RPMI8226 (cell line): ENCODE measurements at places on chromosomes 2 and 18.

GRCh38 chr18:74154716-74155115, 6.4 kb downstream of the TIMM21 start:
- DNase-seq: no peak

DNA sequence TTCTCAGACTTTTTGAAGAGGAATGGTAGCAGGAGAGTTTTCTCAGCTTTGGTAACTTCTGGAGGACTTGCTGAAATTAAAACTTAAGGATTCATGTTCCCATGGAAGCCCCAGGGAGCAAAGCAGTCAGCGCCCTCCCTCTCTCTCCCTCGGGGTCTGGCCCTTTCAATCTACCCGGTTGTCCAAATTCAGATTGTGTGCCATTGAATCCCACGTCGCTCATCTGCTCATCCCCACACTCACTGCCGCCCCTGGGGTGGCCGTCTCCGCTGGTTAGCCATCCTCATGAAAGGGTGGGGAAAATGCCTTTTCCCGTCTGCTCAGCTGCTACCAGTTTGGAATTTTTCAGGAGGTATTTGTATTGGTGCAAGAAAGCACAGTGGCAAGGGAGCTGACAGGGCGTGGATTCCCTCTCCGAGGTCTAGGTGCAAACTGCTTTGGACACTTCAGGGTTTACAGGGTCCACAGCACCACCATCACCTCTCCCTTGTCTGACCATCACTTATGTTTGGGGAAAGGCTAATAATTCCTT, 27.1 kb downstream of the MCFD2 start:
- DNase-seq: no peak

- peak; percentile 93 for DNase-seq
These were observed 66.6 kb upstream of the ZNF397 start for GRCh38 chr18:35174093-35174731.

- no peak for DNase-seq
These were observed 96.1 kb upstream of the LMAN1 start for GRCh38 chr18:59454909-59455727.

GRCh38 chr2:53018825-53019425, 748.7 kb upstream of the CHAC2 start:
- no peak for DNase-seq

GRCh38 chr2:35591886-35592285, 763.7 kb upstream of the CRIM1 start:
- DNase-seq: no peak

DNA sequence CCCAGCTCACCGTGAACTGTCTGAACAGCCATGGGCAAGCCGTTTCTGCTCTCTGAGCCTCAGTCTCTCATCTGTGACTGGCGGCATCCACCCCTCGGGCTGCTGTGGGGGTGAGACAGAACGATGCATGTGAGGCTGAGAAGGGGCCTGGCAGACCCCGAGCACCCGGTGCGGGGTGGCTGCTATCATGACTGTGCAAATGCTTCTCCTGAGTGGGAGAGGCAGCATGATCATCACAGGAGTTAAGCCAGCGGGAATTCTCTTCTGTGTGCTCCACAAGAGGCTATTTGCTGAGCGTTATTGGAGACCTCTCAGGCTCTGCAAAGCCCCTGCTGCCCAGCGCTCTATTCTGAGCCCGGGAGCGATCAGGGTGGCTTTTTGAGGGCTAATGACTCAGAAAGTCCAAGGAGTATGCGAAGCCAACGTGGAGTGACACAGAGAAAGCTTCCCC, 45.8 kb upstream of the ID2 start:
- no peak for DNase-seq

DNA sequence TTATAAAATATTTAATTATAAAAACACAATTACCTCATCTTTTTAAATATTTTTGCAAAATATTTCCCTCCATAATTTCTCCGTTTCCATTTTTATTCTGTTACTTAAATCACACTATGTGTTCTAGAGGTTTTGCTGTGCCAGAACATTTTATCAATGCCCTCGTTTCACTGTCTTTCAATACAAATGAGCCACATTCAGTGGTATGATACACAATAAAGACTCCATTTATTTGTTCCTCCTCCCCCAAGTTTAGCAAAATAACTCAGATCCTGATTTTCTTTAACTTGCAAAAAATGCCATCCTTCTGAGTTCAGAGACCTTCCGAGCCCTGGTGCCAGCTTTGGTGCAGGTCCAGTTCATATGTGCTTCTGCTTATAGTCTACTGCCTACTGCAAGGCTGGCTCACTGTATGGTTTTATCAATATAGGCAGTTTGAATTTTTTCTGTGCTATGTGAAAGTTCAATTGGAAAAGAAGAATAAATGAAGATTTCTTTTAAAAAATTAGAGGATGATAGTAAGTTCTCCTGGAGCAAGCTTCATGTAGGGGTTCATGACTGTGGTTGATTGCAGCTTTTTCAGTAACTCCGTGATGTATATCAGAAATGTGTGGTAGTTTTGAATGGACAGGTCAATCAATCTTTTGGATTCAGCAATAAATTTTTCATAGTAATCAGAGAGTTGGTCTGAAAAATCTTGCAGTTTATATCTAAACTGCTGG, 42.5 kb downstream of the APOB start:
- DNase-seq: no peak

GRCh38 chr2:42117923-42118753, 51.0 kb upstream of the EML4 start:
- DNase-seq: peak; percentile 88

GRCh38 chr2:57965219-57965618, 81.4 kb upstream of the VRK2 start:
- peak; percentile 22 for DNase-seq

GRCh38 chr2:38215993-38216392, 140.0 kb upstream of the CYP1B1 start:
- no peak for DNase-seq

- no peak for DNase-seq
These were observed 39.0 kb downstream of the MAIP1 start for GRCh38 chr2:199994371-199994770.

GRCh38 chr18:1539276-1539675, 634.6 kb downstream of the ADCYAP1 start:
- DNase-seq: no peak

DNA sequence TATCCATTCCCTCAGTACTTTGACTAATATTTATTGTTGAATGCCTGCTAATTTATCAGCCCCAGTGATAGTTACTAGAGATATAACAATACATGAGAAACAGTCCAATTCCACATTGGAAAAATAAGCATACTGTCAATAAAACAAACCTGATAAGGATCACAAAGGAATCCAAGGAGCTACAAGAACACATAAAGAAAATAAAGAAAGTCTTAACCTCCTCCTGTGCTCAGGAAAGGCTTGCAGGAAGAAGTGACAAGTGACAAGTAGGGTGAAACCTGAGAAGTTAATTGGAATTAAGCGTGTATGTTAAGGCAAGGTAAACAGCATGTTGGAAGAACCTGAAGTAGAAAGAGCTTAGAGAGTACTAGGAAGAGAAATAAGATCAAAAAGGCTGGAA, 20.3 kb upstream of the ASNSD1 start:
- DNase-seq: no peak

GRCh38 chr2:70724366-70724765, 43.6 kb downstream of the ADD2 start:
- no peak for DNase-seq

DNA sequence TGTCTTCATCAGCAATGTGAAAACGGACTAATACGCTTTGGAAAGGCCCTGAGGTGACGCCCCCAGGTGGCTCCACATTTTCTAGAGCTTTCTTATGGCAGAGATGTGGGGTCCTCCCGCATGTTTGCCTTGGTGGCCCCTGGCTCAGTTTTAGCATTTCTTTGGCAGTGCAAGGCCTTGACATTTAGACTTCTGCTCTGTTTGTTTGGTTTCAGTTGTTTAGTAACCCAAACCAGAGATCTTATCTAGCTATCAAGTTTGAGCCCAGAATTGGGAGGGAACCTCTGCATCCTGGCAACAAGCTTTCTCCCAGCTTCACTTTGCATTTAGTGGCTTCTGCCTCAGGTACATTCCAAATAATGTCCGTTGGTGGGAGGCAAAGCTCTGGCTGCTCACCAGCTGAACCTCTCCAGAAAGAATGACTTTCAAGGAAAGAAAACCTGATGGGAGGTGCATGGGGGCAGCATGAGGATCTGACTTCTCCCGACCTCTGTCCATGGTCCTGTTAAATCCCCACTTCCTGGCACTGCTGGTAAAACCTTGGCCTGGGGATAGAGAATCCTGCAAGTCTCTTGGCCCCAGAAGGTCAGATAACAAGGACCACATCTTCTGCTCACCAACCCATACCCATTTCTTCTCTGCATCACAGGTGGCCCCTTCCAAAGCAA, 12.0 kb upstream of the MBP start:
- no peak for DNase-seq

DNA sequence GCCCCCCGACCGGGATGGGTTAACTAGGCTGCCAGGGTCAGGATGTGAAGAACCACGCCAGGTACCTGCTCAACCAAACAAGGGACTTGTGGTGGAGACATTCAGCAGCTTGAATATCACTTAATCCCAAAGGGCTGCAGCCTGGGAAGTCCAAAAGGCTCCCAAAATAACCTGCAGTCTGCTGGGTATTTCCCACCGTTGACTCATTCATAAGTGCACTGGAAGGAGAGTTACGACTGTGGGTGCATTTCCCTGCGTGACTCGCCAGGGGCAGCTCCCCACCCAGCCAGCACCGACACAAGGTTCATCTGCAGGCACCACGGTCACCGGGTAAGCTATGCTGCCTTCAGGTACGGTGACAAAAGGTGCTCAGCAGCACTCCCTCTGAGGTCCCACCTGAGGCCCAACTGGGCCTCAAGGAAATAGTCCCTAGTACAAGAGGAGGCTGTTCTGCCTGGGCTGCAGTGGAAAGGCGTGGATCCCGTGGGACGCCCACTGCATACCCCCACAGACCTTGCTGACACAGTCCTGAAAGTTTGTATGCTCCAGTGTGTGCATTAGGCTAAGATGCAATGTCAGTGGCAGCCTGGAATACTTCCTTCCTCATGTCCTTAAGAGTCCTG, 86.5 kb downstream of the UXS1 start:
- DNase-seq: no peak

DNA sequence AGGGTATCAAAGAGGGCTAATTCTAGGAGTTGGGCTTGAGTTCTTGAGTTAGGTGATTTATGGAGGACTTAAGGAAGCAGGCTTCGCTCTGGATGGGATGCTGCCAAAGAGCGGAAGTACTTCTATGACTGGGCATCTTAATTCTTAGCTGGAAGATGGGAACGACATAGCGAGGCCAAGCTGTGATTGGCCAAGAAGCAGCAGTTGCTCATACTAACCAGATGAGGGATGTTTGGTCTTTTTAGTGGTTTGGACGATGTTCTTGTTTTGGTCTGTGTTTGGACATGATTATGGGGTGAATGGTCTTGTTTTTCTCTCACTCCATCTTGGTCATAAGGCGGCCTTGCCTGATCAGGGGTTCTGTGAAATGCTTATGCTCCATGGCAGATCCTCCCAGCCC, 133.7 kb downstream of the MSH2 start:
- no peak for DNase-seq

DNA sequence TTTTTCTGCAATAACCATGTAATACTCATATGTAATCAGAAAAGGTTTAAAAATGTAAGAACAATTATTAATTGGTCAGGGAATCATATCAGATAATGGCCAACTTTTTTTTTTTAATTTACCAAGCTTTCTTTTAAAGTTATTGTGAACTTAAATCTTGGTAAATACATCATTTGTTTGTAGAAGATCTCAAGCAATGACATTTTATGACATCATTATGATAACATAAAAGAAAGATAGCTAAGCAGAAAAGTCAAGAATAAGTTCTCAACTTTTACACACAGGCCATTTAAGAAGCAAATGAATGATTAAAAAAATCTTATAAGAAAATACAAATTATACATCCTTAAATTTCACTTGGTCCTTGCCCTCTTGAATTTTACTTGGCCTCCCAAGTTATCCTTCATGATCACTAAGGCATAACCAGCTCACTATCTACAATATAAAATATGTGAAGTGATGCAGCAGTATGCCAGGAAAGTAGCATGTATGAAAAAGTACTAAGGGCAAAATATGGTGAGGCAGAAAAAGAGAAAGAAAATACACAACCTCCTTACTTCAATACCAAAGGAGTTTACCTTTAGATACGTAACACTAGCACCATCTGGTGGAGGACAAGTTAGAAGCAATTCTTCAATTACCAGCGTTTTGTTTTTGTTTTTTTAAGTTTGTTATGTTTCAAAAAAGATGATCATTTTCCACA, 116.6 kb downstream of the SRBD1 start:
- peak; percentile 68 for DNase-seq

GRCh38 chr2:234536178-234536965, 39.5 kb upstream of the ARL4C start:
- no peak for DNase-seq

GRCh38 chr18:3610813-3611212, 160.8 kb downstream of the TGIF1 start:
- DNase-seq: no peak

DNA sequence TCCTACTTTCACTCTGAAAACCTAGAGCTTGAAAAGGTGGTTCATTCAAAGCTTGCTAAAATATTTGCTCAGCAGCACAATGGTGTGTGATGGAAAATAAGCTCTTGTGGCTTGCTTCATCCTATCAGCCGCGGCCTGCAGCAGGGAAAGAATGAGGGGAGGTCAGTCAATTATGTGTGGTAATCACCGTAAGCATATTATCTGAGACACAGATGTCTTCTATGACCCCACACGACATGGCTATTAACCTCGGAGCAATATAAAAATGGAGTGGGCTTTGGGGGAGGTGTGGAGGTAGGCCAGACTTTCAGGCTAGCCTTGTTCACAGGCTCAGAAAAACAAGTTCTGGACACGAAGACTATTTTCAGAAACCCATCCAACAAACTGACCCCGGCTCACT, 98.4 kb upstream of the SIX3 start:
- DNase-seq: no peak

GRCh38 chr2:218858671-218859555, 692 bp upstream of the WNT6 start:
- no peak for DNase-seq
